ENCODE measurements at places on chromosomes 7 and 10.
A peak's percentile ranks its signal among the peaks of the same experiment; 100 is the strongest.

DNA sequence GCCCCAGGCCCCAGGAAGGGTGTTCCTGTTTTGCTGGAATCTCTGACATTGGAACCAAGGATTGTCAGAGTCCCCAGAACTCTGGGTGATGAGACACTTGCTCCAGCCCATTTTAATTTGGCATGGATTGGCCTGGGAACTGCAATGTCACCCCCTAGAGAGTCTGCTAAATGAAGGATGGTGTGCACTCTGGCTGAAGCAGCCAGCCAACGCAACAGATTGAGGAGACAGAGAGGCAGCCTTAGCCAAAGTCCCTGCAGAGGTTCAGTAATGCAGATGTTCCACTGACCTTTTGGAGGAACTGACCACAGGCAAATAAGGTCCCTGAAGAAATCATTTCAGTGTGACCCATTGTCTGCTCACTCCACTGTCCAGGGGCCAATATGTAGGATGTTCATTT, 13.4 kb downstream of the LRRC18 start:
- no peak for DNase-seq

GRCh38 chr7:26144184-26145080, 7.6 kb upstream of the NFE2L3 start:
- DNase-seq, result no peak

GRCh38 chr7:145106001-145106400, 270.1 kb upstream of the TPK1 start:
- DNase-seq, result peak; percentile 18

GRCh38 chr7:92056286-92056685, 78.0 kb downstream of the CYP51A1 start:
- no peak for DNase-seq

DNA sequence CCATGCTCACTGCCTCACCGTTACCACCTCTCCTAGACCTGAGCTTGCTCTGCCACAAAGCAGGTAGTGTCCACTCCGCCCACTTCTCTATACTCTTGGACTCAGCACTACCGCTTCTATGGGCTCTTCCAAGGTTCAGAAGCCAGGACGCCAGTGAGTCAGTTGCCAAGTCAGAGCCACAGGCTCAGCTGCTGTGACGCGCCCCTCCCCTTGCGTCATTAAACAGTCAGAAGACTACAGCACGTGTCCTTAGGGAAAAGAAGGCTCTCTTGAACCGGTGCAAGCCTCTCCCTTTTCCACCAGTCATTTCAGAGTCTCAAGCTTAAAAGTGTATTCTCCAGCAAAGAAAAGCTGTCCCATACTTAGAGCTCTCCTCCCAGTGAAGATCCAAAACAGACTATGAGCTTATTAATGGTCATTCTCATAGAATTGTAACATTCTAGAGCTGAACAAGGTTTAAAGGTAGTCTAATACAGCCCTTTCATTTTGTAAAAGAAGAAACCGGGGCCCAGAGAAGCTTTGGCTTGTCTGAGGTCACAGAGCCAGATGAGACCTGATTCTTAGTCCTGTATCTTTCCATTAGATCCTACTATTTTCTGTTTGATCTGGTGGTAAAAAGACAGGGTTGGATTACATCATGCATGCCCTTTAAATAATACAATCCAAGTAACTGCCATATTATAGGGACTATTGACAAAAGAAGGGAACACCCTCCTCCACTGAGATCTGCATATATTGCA, 40.9 kb upstream of the MET start:
- DNase-seq, result peak; percentile 57

- DNase-seq, result no peak
Measured at GRCh38 chr7:12706900-12707536, 19.6 kb downstream of the ARL4A start.

DNA sequence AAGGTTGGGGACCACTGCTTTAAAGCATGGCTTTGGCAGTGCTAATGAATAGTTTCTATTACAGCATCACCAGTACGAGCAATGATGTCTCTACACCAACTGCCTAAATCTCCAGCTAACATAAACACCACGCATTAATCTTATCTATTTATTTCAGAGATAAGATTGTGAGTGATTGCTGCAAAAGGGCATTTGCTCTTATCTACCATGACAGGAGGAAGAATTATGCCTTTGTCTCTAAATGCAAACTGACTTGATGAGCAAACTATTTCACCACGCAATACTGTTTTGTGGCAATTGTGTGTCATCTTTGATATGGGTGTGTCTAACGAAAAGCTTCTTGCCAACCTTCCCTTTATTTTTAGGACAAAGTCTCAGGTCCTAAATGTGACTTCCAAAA, 684.9 kb downstream of the SORCS1 start:
- no peak for DNase-seq

Measured in T1000 (cell line).